ENCODE measurements at places on chromosomes 13 and 19. TPM values are rescaled to one million over a fixed set of nuclear protein-coding genes. Genes with fewer than 3 reads are reported as not detected.
A peak's percentile ranks its signal among the peaks of the same experiment; 100 is the strongest.

- DNase-seq = no peak
These were observed 9.9 kb downstream of the COL4A1 start for GRCh38 chr13:110297011-110297410.

Gene C19orf18
- 1.5 TPM for total RNA-seq

Gene RASIP1
- 0.26 TPM for total RNA-seq

- no peak for DNase-seq
These were observed 530.4 kb downstream of the DIAPH3 start for GRCh38 chr13:59633290-59633689.

Gene ADGRE3
- total RNA-seq = not detected

Gene CEACAM20
- not detected for total RNA-seq

- DNase-seq = peak; percentile 84
These were observed 29.8 kb downstream of the ARHGAP35 start for GRCh38 chr19:46890423-46891170.

GRCh38 chr13:103443604-103444003, 377.4 kb upstream of the SLC10A2 start:
- DNase-seq = no peak

Gene CBARP
- 18.8 TPM for total RNA-seq

GRCh38 chr19:11814700-11815035, 595 bp downstream of the ZNF440 start:
- DNase-seq = peak; percentile 22
